ENCODE measurements at places on chromosomes 12 and 14.
A peak's percentile ranks its signal among the peaks of the same experiment; 100 is the strongest.

GRCh38 chr12:52244615-52244994 lies 11.6 kb downstream of the KRT7 start:
- peak; percentile 15 for DNase-seq

- DNase-seq = no peak
Observed at GRCh38 chr12:10618338-10618987, 5.1 kb upstream of the MAGOHB start.

- no peak for DNase-seq
Observed at GRCh38 chr14:102408724-102409123, 46.0 kb downstream of the TECPR2 start.

GRCh38 chr14:69268223-69268622 lies 8.3 kb downstream of the GALNT16 start:
- DNase-seq = no peak
